ENCODE measurements at places on chromosomes 2 and 18.

DNA sequence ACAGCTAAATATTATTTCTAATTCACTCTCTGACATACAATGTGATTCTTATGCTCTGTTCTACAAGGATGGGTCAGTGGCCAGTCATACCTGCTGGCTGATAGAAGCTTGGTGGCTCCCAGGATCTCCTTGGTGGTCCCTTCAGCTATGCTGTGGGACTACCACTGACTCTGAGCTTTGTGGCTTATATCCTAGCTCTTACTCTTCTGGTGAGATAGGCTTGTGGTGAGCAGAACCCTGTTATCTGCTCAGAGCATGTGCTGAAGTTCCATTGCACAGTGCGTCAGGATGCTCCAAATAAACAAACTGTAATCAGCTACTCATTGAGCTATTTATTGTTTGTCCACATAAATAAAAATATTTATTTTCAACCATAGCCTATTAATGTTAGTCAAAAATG, 51.7 kb downstream of the MFSD6 start:
- H3K36me3 ChIP-seq = no peaks in the 10 kb centered on the region
- H3K4me1 ChIP-seq = no peaks in the 10 kb centered on the region
- no peak overlapping the region for H3K27ac ChIP-seq
- DNase-seq = no peak
- H3K27me3 ChIP-seq = no peaks in the 10 kb centered on the region

DNA sequence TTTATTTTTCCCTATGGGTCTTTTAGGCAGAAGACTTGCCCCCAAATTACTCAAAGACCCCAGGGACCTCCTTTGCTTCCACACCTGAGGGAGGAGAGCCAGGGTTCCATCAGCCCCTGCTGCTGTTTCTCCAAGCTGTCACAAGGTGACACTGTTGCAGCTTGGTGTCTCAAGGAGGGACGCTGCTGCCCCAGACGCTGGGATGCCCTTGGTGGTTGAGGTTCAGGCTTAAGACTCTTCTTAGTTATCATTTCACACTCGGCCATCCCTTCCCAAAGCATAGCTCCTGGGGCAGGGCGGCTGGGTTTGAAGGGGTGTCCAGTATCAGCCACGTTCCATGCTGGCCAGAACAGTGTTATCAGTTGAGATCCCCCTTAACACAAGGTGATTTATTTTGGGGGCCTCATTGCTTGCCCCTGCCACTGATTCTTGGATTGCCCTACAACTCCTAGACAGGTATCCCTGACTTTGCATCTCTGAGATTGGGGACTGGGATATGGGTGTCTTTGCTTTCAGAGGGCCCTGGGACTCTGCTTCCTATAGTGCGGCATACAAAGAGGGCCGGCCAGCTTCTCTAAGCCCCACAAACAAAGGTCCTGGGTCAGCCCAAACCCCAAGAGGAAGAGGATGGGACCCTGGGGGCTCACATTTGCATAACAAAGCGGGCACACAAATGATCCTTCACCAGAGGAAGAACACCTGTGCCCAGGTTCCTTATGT, 22.7 kb downstream of the GPR55 start:
- no peak for DNase-seq
- no peaks in the 10 kb centered on the region for H3K4me1 ChIP-seq
- no peak overlapping the region for H3K27ac ChIP-seq
- no peak overlapping the region for H3K4me3 ChIP-seq
- H3K27me3 ChIP-seq = no peaks in the 10 kb centered on the region
- no peaks in the 10 kb centered on the region for H3K36me3 ChIP-seq

DNA sequence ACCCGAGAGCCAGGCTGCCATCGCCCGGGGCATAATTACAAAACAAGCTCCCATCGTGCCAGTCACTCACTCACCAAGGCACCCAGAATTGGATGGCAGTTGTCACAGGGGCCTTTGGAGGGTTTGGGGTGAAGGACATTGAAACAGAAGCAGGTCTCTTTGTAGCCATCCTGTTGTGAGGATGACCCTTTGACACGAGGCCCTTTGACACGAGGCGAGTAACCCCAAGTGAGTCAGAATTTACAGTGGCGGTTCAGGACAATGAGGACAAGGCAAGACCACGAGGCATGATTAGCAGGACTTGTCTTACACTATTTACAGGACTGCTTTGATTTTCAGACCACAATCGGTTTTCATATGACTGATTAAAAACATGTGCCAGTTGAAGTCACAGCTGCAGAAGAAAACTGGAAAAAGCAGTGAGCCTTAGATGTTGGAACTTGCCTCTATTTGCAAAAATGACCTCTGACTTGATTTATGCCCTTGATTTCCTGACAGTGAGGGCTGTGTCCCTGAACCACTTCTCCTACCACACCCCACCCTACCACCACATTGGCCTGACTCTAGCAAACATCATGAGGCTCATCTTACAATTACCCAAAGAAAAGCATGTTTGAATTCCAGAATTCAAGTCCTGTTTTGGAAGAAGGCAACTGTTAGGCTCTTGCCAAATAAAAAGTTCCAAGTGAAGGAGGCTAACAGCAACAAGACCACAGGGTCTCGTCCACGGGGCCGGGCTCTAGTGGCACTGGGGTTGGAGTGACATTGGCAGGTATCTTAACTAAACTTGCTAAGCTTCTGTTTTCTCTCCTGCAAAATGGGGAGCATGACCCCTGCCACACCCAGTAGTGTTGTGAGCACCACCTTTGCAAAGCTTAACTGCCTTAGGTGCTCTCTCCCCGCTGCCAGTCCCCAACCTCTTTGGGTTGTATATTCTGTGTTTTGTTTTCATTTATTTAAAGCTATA, 64.4 kb upstream of the FOSL2 start:
- no peaks in the 10 kb centered on the region for H3K27me3 ChIP-seq
- no peak for DNase-seq
- no peak overlapping the region for H3K4me3 ChIP-seq
- H3K4me1 ChIP-seq = no peaks in the 10 kb centered on the region

- H3K4me3 ChIP-seq = no peak overlapping the region
- H3K36me3 ChIP-seq = no peaks in the 10 kb centered on the region
These were observed 239.0 kb downstream of the CCDC178 start for GRCh38 chr18:33201509-33201926.

GRCh38 chr2:96540136-96540535, 3.6 kb downstream of the ARID5A start:
- H3K27ac ChIP-seq = peak overlapping the region; percentile 100
- no peaks in the 10 kb centered on the region for H3K36me3 ChIP-seq
- H3K4me1 ChIP-seq = peaks cover 23% of the 10 kb centered on the region
- DNase-seq = no peak
- H3K27me3 ChIP-seq = no peaks in the 10 kb centered on the region

DNA sequence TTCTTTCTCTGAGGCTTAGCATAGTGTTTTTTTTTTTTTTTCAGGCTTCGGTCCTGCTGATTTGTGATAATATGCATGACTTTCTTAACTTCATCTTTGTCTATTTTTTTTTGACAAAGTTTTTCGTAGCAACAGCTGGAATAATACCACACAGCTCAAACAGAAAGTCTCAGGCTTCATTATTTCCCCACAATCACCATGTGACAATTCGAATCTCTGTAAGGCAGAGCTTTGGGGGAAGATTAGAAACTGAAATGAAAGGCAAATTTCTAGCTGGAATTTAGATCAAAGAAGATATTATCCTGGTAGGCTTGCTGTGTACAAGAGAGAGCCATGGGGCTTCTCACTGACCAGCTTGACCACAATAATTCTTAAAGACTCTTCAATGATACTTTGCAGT, 12.2 kb upstream of the CD28 start:
- H3K27me3 ChIP-seq = no peaks in the 10 kb centered on the region
- no peaks in the 10 kb centered on the region for H3K36me3 ChIP-seq
- H3K4me3 ChIP-seq = no peak overlapping the region
- peaks cover 9% of the 10 kb centered on the region for H3K4me1 ChIP-seq

DNA sequence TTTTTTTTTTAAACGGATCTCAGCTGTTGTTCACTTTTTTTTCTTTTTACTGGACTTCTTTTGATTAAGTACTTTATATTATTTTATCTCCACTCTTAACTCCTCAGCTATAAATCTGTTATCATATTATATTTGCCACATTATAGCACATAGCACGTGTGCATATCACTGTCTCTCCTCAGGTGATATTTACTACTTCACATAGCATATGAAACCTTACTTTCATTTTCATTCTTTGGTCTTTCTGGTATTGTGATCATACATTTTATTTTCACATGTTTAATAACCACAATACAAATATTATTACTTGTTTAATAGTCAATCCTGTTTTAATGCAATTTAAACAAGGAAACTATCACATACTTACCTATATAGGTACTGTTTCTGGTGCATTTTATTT, 993.1 kb upstream of the TMEFF2 start:
- H3K4me3 ChIP-seq = peak overlapping the region; percentile 16
- H3K36me3 ChIP-seq = no peaks in the 10 kb centered on the region
- H3K4me1 ChIP-seq = no peaks in the 10 kb centered on the region
- no peaks in the 10 kb centered on the region for H3K27me3 ChIP-seq

- no peak overlapping the region for H3K27ac ChIP-seq
- no peaks in the 10 kb centered on the region for H3K36me3 ChIP-seq
- no peak overlapping the region for H3K4me3 ChIP-seq
- H3K27me3 ChIP-seq = no peaks in the 10 kb centered on the region
- DNase-seq = no peak
These were observed 19.1 kb downstream of the PROKR1 start for GRCh38 chr2:68662466-68662865.

DNA sequence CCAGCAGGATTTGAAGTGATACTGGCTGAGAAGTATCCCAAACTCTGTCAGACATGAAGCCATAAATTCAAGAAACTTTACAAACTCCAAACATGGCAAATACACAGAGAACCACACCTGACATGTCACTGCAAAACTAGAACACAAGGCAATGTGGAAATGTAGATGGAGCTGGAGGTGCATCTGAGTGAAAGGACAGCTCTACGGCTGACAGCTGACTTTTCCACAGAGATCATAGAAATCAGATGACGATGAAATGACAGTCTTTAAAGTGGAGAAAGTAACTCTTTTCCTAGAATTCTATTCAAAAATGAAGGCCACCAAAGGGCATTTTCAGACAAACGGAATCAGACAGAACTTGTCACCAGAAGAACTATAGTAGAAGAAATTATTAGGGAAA, 97.5 kb downstream of the LDLRAD4 start:
- no peak for DNase-seq
- H3K4me1 ChIP-seq = no peaks in the 10 kb centered on the region
- no peak overlapping the region for H3K4me3 ChIP-seq
- no peaks in the 10 kb centered on the region for H3K27me3 ChIP-seq

- no peaks in the 10 kb centered on the region for H3K36me3 ChIP-seq
- H3K4me1 ChIP-seq = no peaks in the 10 kb centered on the region
- DNase-seq = no peak
- H3K27ac ChIP-seq = peak overlapping the region; percentile 89
- H3K27me3 ChIP-seq = peaks cover 15% of the 10 kb centered on the region
- peak overlapping the region; percentile 47 for H3K4me3 ChIP-seq
These were observed 6.9 kb downstream of the SNORC start for GRCh38 chr2:232876978-232877441.

- no peak for DNase-seq
- no peaks in the 10 kb centered on the region for H3K4me1 ChIP-seq
- no peak overlapping the region for H3K4me3 ChIP-seq
- H3K36me3 ChIP-seq = no peaks in the 10 kb centered on the region
- no peaks in the 10 kb centered on the region for H3K27me3 ChIP-seq
These were observed 87.6 kb downstream of the CYRIA start for GRCh38 chr2:16578081-16578480.

GRCh38 chr2:24315669-24316068, 44.7 kb downstream of the ITSN2 start:
- H3K36me3 ChIP-seq = no peaks in the 10 kb centered on the region
- DNase-seq = no peak
- H3K4me3 ChIP-seq = no peak overlapping the region
- no peak overlapping the region for H3K27ac ChIP-seq

- no peak overlapping the region for H3K27ac ChIP-seq
- no peaks in the 10 kb centered on the region for H3K27me3 ChIP-seq
- DNase-seq = no peak
- no peaks in the 10 kb centered on the region for H3K4me1 ChIP-seq
These were observed 267.8 kb upstream of the TRIB2 start for GRCh38 chr2:12448846-12449505.

DNA sequence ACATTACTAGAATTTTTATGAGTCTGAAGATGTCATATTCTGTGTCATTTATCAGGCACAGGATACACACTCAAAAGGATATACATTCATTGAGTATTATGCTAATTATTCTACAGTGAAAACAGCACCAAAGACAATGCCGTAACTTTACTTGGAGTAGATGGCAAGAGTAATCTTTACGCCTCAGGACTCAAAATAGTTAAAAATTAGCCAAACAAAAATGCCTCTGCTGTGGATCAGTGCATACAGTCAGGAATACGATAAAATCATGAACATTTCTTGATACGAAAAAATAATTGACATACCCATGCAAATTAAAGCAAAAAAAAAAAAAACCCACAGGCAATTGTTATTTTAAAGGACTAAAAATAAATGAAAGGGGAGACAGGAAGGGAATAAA, 129.7 kb downstream of the NETO1 start:
- H3K4me3 ChIP-seq = no peak overlapping the region
- no peak overlapping the region for H3K27ac ChIP-seq
- DNase-seq = no peak
- no peaks in the 10 kb centered on the region for H3K36me3 ChIP-seq
- no peaks in the 10 kb centered on the region for H3K27me3 ChIP-seq

- no peak for DNase-seq
- H3K36me3 ChIP-seq = no peaks in the 10 kb centered on the region
- H3K4me3 ChIP-seq = no peak overlapping the region
These were observed 45.3 kb upstream of the TANC1 start for GRCh38 chr2:158923180-158923594.

- no peaks in the 10 kb centered on the region for H3K4me1 ChIP-seq
- H3K36me3 ChIP-seq = no peaks in the 10 kb centered on the region
- H3K4me3 ChIP-seq = no peak overlapping the region
- no peaks in the 10 kb centered on the region for H3K27me3 ChIP-seq
- no peak overlapping the region for H3K27ac ChIP-seq
These were observed 488.7 kb upstream of the SLC39A10 start for GRCh38 chr2:195168369-195168768.

GRCh38 chr2:203823173-203823572, 44.4 kb upstream of the CTLA4 start:
- no peak overlapping the region for H3K27ac ChIP-seq
- H3K4me1 ChIP-seq = no peaks in the 10 kb centered on the region
- DNase-seq = no peak

DNA sequence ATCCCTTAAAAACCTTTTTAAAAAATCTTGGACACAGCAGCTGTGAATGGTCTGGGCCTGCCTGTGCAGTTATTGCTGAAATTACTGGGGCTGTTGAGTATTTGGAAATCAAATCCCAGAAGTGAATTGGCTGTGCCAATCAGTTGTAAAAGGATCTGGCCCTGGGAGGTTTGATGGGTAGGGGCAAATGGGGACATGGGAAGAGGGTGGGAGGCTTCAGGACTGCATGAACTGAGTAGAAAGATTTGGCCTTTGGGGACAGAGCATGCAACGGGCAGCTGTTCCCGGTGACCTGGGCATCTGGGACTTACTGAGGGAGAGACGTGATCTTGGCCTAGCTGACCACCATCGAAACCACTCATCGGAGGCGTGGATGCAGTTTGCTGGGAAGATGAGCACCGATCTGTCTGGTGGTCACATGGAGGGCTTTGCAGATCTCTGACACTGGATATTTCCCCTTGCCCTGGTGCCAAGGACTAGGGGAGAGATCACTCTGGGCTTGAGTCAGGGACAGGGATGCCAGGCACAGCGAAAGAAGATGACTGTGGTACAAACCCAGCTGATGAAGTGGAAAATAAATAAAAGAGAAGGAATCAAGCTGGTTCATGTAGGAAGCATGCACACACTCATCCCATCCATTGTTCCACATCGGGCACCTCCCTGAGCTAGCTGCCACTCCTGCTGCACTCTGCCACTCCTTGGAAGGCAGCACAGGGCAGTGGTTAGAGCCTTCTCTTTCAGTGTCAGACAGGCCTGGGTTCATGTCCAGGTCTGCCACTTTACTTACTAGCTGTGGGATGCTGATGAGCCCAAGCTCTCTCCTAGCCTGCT, 58.4 kb downstream of the SEMA4F start:
- H3K36me3 ChIP-seq = no peaks in the 10 kb centered on the region
- no peak overlapping the region for H3K27ac ChIP-seq
- DNase-seq = no peak
- peaks cover 29% of the 10 kb centered on the region for H3K27me3 ChIP-seq
- no peak overlapping the region for H3K4me3 ChIP-seq
- peaks cover 9% of the 10 kb centered on the region for H3K4me1 ChIP-seq

Data from tibial nerve (tissue), 4 donors.